ENCODE measurements at places on chromosomes 13 and 19. TPM values are rescaled to one million over a fixed set of nuclear protein-coding genes. Genes with fewer than 3 reads are reported as not detected.

The KLK14 gene
- total RNA-seq = not detected

The ZNF331 gene
- 13.5 TPM for total RNA-seq

The PROZ gene
- total RNA-seq = 3.1 TPM

The GFY gene
- total RNA-seq = not detected

The F2RL3 gene
- total RNA-seq = 2.2 TPM

The TUBA3C gene
- total RNA-seq = not detected

The HSD17B14 gene
- total RNA-seq = 3.4 TPM

The CD79A gene
- not detected for total RNA-seq

The ZNF90 gene
- total RNA-seq = 20.2 TPM

The OVOL3 gene
- total RNA-seq = not detected

The RNF113B gene
- total RNA-seq = not detected

The NXNL1 gene
- not detected for total RNA-seq

The PRODH2 gene
- total RNA-seq = 5.5 TPM

The UGGT2 gene
- 107 TPM for total RNA-seq

The IGLON5 gene
- 2.2 TPM for total RNA-seq

The SGCG gene
- total RNA-seq = 3.1 TPM

The NUP58 gene
- total RNA-seq = 127 TPM

The CGB7 gene
- not detected for total RNA-seq

The FGF22 gene
- total RNA-seq = 0.24 TPM

The RFXAP gene
- 0.96 TPM for total RNA-seq

The ZNF132 gene
- total RNA-seq = 24.8 TPM

The ATP8A2 gene
- total RNA-seq = 1.7 TPM

The CPT1C gene
- 4.3 TPM for total RNA-seq

The GIPC3 gene
- 0.24 TPM for total RNA-seq

The PLIN4 gene
- 0.96 TPM for total RNA-seq

The CEACAM18 gene
- not detected for total RNA-seq

The EPS8L1 gene
- 5.8 TPM for total RNA-seq

The ZNF324 gene
- 16.1 TPM for total RNA-seq

The KLF1 gene
- total RNA-seq = 3.1 TPM

The FCER2 gene
- not detected for total RNA-seq

The MBD3L3 gene
- total RNA-seq = 1.9 TPM

The ERICH4 gene
- total RNA-seq = not detected

The CCL25 gene
- total RNA-seq = not detected

The THSD8 gene
- total RNA-seq = not detected

The SPACA4 gene
- total RNA-seq = not detected

The ZNF610 gene
- 9.9 TPM for total RNA-seq

The TEX101 gene
- not detected for total RNA-seq

The THSD1 gene
- total RNA-seq = 8.4 TPM

The MEIOSIN gene
- total RNA-seq = not detected

The SERP2 gene
- total RNA-seq = not detected

The ZNF763 gene
- 11.6 TPM for total RNA-seq

The LSR gene
- total RNA-seq = 4.1 TPM

The SEMA6B gene
- total RNA-seq = 7.7 TPM

The CBARP gene
- total RNA-seq = not detected

The TMEM150B gene
- total RNA-seq = 2.2 TPM

The CPB2 gene
- not detected for total RNA-seq

The PTH2 gene
- not detected for total RNA-seq

The ZNF738 gene
- total RNA-seq = 16.4 TPM

The C19orf67 gene
- total RNA-seq = not detected

The DHX34 gene
- 10.1 TPM for total RNA-seq

The KASH5 gene
- 1.7 TPM for total RNA-seq

The SPRED3 gene
- not detected for total RNA-seq

The SAFB gene
- 43.1 TPM for total RNA-seq

The SIGLEC9 gene
- 2.2 TPM for total RNA-seq

Data from umbilical cord (tissue), 2 donors.